ENCODE measurements at places on chromosomes 3 and 15. TPM values are rescaled to one million over a fixed set of nuclear protein-coding genes. Genes with fewer than 3 reads are reported as not detected.

- peak; percentile 24 for DNase-seq
These were observed 88.5 kb downstream of the XXYLT1 start for GRCh38 chr3:195182470-195182795.

- DNase-seq, result no peak
These were observed 16.9 kb downstream of the ZNF717 start for GRCh38 chr3:75768303-75769017.

OR4M2 gene
- total RNA-seq, result not detected

SH3GL3 gene
- total RNA-seq, result not detected

CDHR4 gene
- not detected for total RNA-seq

SPATA12 gene
- total RNA-seq, result not detected

All from G401 (cell line).